ENCODE measurements at places on chromosomes 7 and 10.

- no peak for DNase-seq
Measured at GRCh38 chr7:99784007-99784406, at the start of gene CYP3A4. CYP3A4 (minus strand) TSS chr7:99784184; CDS start chr7:99784081, 103 bp downstream.

DNA sequence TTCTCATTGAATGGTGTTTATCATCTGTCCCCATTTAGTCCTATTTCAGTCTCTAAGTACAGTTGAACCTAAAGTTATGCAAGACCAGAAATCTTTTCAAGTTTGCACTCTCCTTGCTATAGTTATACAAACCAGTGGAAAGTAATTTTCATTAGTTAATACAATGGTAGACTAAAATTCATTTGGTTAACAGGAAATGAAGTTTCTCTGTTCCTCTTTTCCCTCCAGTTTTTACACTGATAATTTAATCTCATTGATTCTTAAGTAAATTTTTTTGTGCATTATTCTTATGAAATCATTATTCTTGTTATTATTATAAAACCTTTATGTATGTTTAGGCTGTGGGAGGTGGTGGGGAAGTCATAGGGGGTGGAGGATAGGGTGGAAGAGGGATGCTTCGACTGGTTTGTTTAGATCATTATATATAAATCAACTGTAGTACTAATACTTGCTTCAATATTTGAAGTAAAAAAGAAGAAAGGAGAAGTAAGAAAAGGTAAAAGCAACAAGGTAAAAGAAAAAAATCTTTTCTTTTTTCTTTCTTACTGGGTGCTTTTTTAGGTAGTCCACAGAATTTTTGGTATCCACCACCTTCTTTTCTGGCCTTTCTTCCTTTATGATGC is 104.1 kb downstream of the GPR85 start:
- DNase-seq: no peak

DNA sequence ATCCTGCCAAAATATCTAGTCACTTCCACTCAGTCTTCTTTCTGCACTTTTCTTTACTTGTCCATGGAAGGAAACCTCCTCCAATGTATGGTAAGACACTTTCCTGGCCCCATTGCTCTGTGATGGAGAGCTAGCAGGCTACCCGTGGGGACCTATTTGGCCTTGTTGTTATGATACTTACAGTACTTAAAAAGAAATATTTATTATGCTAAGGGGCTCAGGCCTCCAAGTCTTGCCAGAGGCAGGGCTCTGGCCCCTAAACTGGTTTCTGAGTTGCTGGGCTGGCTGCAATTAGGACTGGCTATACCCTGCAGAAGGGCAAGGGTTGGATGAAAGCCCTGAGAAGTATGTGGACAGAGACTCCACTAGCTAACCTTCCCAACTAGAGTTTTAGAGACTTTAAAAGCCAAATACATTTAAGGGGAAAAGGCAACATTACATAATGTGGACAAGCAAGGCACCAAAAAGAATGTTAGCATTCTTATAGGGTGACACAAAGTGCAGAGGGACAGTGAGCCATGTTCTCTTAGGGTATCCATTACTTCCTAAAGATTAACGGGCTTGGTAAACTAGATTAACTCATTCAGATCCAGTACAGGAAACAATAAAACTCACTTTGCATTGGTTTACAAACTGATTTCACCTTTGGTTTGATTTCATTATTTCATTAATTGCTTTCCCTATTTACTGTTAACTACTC is 84.9 kb upstream of the INHBA start:
- peak; percentile 8 for DNase-seq

DNA sequence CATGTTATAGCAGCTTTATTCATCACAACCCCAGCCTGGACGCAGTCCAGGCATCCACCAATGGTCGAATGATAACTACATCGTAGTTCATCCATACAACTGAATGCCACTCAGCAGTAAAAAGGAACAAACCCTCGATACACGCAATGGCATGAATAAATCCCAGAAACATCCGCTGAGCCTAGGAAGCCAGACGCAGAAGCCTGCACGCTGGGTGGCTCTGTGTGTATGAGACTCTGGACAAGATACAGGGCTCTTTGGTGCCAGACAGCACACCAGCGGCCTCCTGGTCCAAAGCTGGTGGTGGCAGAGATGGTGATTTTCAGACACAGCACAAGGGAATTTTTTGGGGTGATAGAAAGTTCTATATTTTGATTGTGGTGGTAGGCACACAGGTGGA is 10.0 kb upstream of the CRYGN start:
- DNase-seq: no peak

- no peak for DNase-seq
Measured at GRCh38 chr10:15387021-15387420, 15.9 kb upstream of the FAM171A1 start.

DNA sequence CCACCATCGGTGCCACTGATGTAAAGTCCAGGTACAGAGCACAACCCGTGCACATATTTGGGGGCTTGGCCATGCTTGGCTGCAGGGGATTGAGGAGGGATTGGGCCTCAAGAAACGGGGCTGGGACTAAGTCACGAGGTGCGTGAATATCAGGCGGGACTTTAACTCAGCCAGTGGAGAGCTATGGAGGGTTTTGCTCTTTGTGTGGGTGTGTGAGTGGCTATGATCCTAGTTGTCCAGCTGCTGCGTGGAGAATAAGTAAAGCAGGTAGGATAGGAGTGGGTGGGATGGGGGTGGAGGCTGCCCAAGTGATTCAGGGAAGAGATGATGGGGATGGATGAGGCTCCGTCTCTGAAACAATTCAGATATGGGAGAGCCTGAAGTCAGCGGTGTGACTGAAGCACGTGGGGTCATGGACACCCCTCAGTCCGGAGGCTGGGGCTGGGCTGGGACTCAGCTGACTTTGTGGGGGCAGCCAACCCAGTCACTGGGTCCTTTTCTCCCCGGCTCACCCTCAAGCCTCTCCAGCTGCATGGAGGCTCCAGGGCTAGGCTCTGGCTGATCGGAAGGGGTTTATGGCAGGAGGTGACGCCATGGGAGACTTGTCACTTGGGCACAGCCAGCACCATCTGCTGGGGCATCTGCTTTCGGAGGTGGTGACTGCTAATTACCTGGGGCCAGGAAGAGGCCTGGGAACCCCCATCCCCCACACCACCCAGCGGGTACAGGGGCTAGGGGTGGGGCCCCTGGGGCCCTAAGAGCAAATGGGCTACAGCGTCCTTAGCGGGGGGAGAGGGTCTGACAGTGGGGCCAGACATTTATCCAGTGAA is 1.7 kb upstream of the LFNG start:
- no peak for DNase-seq

DNA sequence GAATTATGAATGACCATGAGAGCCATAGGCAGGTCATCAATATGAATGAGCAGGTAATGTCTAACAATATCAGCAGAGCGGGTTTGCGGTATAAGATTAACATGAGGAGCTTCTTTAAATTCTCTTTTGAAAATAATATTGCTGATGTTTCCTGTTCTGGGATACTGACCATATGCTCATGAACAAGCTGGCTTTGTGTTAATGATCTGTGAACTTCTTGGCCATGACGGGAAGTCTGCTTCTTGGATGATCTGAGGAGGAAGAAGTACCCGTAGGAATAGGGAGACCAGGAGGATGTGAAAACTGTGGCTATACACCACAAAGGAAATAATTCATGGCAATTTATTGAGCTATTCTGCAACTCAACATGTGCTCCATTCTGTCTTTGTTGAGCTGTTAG is 38.6 kb downstream of the ITGA8 start:
- no peak for DNase-seq

GRCh38 chr7:265998-266850 is 23.7 kb upstream of the FOXL3 start:
- no peak for DNase-seq

GRCh38 chr7:98120559-98120958 is 13.9 kb downstream of the LMTK2 start:
- no peak for DNase-seq

GRCh38 chr7:128381161-128381821 is 19.8 kb upstream of the PRRT4 start:
- DNase-seq: no peak

DNA sequence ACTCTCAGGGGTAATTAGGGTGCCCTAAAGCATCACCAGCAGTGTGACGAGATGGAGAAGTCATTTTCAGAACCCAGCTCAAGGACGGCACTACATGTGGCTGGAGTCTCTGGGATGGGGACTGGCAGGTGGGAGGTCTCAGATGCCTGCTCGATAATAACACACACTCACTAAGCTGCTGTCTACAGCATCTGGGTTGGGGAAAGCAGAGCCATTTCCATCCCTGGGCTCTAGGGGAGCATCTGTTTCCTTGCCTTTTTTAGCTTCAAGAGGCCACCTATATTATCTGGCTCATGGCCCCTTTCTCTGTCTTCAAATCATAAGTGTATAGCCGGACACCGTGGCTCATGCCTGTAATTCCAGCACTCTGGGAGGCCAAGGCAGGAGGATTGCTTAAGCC is 79.6 kb downstream of the SH3PXD2A start:
- DNase-seq: no peak

DNA sequence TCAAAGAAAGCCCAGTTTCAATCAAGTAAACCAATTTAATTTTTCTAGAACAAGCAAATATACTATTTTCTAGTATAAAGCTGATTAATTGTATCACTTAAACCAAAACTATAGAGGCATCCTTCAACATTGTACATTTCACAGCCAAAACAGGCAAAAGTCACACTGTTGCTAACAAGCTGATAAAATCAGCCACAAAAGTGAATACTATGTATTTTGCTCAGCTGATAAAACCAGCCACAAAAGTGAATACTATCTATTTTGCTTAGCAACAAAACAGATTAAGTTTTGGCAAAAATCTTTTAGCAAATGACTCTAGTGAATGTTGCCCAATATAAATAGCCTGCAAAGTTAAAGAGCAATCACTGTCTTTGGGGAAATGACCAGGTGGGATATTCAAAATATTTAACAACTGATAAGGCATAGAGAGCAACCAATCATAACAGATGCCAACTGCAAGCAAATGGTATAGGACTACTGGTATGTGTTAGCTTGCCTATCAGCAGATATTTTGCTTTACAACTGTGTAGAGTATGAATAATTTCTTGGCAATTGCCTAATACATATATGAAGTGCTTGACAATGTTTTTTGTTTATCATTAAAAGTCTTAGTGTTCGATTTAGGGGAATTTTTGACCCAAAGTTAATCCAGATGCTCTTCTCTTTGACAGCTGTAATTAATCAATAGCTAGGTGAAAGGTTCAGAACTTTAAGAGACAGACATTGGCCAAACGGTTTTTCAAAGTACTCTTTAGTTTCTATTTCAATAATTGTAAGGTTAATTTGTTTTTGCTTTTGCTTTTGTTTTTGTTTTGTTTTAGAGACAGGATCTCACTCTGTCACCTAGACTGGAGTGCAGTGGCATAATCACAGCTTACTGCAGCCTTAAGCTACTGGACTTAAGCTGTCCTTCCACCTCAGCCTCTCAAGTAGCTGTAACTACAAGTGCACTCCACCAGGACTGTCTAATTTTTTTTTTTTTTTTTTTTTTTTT is 44.4 kb upstream of the SP4 start:
- no peak for DNase-seq

DNA sequence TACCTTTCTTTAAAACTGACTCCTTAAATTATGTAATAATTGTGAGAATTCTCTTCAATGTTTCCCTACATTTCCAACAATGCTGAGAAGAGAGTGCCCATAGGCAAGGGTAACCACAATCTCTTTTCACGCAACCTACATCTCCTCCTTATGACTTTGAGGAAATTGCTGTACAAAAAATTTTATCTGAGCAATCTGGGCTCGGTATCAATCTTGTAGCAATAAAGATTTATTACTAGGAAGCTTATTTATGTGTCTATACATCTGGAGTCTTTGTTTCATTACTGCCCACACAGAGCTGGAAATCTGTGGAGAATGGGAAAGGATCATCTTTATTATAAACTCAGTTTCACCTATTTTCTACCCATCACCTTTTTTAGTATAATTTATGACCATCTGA is 913.8 kb upstream of the SORCS1 start:
- DNase-seq: no peak

DNA sequence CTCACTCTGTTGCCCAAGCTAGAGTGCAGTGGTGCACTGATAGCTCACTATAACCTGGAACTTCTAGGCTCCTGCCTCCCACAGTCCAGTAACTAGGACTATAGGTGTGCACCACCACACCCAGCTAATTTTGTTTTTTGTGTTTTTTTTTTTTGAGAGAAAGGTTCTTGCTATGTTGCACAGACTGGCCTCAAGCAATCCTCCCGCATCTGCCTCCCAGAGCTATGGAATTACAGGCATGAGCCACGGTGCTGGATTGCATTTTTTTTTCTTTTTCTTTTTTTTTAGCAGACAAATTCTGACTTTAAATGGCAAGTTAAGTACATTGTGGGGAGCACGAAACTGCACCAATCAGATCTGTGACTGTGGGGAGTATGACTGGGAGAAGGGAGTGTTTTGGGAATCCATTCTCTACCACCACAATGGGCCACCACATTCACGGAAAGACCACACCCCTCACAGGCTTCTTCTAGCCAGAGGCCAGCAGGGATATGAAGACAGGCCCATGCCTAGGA is 58.1 kb upstream of the MSMB start:
- peak; percentile 20 for DNase-seq

DNA sequence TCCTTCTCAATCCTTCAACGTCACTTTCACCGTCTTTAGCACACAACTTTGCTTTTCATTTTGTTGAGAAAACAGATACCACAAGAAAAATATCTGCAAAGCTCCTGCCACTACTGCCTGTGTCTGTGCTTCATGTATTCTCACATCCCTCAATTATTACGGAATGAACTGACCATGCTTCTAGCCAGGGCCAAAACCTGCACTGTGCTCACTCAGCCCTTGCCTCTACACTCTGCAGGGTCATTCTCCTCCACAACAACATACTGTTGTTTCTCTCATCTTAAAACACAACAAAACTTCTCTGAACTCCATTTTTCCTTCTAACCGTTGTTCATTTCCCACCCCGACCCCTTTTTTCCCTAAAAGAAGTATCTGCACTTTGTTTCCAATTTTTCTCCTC is 29.5 kb downstream of the BMPR1A start:
- no peak for DNase-seq

GRCh38 chr7:49580761-49581160 is 192.7 kb upstream of the VWC2 start:
- DNase-seq: no peak

DNA sequence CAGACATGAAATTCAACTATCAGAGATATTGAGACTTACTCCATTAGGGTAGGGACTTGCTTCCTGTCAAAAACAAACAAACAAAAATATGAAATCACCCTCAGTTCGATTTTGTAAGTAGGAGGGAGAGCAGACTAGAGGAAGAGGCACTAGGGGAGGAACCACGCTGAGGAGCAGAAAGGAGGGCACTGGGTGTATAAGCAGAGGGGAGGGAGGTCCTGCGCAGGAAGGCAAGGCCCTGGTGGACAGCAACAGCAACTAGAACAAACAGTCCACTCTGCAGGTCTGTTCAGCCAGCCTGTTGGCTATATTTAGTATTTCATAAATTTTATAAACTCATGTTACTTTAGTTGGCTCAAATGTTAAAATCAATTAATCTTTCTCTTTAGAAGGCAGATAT is 937.1 kb upstream of the C7orf33 start:
- no peak for DNase-seq

DNA sequence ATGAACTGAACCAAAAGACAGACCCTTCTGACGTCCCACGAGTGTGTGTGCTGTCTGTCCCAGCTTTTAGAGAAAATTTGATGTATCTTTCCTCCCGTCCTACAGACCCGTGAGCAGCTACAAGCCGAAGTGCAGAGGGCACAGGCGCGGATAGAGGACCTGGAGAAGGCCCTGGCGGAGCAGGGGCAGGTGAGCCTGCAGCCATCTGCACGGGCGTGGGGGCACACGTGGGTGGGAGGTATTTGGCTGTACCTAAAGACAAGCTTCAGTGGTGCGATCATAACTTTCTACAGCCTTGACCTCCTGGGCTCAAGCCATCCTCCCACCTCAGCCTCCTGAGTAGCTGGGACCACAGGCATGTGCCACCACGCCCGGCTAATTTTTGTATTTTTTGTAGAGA is 41.7 kb upstream of the DPYSL4 start:
- no peak for DNase-seq

GRCh38 chr10:77837248-77837924 is 89.2 kb downstream of the DLG5 start:
- DNase-seq: peak; percentile 48

Measured in HFFc6 (cell line).